ENCODE measurements at places on chromosomes 12 and 14.

DNA sequence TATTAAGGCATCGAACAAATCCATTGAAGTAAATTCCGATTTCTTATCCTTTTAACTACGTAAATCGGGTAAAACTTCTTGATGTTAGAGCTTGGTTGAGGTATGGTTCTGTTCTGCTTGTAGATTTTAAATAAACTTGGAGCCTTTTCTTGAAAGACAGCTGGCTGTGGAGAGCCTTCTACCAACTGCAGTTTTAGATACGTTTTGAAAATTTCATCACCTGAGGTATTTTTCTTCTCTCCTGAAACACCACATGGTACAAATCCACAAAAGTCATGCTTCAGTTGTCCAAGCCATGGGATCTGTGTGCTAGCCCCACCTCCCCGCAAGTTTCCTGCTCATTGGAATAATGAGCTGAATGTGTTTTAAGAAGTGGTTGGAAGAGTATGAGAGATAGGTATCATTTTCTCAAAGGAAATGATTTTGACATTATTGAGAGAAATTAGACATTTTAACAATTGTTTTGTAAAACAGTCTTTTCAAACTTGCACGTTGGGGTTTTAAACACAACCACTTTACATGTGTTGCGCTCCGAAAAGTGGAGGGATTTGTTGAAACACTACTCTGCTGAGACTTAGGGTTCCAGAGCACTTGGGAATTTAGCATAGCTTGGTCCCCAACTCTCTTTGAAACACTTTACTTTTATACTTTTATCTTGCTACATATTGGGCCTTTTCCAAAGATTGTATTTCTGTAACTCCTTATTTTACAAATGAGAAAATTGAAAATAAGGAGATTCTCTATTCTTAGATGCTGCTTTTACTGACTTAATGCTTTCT, 1.4 kb downstream of the PPM1A start:
- no peak for DNase-seq

- DNase-seq: no peak
Measured at GRCh38 chr12:57579677-57580465, 11.1 kb upstream of the PIP4K2C start.

DNA sequence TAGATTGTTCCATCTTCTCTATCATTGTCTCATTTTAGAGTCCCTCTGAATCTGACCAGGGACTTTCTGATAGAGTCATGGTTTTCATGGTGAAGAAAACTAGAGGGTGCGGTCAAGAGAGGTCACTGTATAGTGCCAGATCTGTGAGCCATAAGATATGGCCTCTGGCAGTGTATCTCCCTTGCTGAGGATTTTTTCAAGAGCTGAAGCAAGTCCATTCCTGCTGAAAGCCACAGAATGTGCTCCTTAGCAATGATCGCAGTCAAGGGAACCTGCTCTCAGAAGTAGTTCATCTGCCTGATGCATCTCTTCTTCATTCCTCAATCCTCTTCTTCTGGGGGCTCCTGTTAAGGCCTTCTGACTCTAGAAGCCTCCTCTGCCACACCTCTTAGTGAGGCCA, 405.2 kb downstream of the EGLN3 start:
- no peak for DNase-seq

DNA sequence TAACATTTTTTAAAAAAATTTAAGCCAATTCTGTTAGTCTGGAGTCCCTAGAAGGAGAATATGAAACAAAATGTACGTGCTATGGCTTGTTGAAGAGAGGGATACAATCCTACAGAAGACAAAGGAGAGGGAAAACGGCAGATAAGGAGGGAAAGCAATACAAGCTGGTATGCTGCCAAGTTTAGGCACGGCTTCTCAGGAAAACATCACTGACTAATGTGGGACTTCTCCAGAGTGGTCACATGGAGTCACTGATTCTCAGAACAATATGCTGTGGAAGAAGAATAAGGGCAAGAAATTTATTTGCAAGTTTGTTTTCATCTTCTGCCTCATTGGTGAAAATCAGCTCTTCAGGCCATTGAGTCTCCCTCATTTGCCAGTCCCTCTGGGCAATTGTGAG, 22.9 kb upstream of the NR1H4 start:
- DNase-seq: no peak

DNA sequence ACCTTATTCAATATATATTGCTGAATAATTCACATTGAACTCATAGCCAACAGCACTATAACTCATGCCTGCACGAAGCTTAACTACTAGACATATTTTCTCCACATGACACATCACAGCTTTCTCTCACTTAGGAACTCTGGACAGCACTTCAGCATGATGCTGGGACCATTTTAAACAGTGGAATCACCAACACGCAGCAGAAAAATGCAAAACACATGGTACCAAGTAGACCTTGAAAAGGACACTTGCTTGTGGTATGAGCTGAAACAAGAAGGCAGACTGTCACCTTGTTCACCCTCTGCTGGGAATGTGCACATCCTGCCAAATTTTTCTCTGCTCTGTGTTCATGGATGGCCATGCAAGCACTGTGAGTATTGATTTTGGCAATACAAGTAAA, 34.8 kb upstream of the CD9 start:
- DNase-seq: no peak

DNA sequence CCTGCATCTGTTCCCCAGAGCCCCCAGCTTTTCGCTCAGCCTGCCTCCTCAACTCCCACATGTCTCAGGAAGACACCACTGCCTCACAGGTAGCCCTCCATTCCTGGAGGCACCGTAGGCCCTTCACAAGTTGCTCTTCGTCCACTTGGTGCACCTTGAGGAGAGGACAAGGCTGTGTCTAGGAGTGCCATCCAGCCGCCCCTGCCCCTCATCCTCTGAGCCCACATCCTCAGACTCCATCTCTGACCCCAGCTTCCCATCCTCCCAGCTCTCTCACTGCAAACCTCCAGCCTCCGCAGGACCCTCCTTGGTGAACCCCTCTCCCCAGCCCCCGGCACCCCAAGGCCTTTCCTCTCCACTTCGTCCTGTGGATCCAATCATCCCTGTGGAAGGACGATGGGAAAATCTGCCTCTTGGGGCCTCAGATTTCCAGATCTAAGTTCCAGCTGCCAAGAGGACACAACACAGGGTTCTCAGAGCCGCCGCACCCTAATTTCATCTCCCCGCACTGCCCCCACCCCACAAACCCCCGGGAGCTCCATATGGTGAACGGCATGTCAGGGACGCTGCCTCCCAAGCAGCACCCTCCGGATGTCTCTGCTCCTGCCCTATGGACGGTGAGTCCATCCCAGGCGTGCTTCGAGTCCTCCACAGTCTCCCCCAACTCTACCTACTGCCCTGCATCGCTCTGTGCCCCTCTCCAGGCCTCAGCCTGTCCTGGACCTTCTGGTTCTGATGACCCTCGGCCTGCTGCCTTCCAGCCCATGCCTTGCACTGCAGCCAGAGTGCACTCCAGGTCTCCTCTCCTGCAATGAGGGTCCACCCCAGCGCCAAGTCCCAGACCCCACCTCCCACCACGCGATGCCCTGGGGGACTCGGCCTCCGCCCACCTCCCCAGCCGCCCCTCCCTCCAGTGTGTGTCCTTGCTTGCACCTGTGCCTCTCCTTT, 314.1 kb upstream of the DIO3 start:
- DNase-seq: no peak

- DNase-seq: no peak
Measured at GRCh38 chr12:65434737-65435136, 156.3 kb downstream of the MSRB3 start.

DNA sequence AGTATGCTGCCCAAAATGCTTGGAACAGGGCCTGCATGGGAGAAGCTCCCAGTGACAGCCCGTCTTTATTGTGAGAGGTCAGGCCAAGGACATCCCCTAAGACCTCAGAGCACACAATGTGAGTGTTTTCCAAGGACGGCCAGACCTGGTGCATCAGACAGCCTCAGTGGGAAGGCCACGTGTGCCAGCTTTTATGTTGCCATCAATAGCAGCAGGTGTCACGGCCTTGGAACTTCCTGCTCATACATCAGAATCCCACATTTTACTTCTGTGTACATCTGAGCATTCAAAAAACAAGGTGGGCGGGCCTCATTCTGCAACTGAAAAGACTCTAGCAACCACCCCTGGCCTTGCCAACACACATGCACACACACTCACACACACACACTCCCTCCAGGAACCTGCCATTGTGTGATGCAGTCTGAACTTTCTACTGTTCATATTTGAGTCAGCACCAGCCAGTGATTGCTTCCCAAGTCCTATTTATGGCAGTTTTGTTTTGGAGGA, 753.1 kb upstream of the TBX3 start:
- DNase-seq: no peak

GRCh38 chr14:101071493-101071906, 168.0 kb upstream of the RTL1 start:
- no peak for DNase-seq

DNA sequence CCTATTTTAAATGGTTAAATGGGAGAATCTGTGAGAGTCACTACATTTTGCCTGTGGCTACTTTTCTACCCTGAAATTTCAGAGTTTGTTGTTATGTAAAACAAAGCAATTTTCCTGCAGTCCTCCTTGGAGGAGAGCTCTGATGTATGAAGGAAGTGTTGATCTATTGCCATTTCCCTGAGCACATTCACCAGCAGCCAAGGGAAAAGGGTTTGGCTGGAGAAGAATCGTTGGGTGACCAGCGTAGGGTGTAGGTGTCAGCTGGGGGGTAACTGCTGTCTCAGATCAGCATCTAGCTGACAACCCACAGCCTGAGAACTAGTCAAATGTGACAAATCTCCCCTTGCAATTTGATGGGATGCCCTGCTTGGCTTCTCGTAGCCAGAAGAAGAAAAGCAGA, 230.5 kb downstream of the PDZRN4 start:
- DNase-seq: no peak

GRCh38 chr12:73531752-73532151, 1005.9 kb upstream of the ATXN7L3B start:
- no peak for DNase-seq

- no peak for DNase-seq
Measured at GRCh38 chr12:20561871-20562270, 133.3 kb upstream of the SLCO1C1 start.

GRCh38 chr12:101813117-101813516, 17.6 kb downstream of the GNPTAB start:
- DNase-seq: no peak

GRCh38 chr14:56708704-56709103, 101.6 kb downstream of the OTX2 start:
- no peak for DNase-seq

DNA sequence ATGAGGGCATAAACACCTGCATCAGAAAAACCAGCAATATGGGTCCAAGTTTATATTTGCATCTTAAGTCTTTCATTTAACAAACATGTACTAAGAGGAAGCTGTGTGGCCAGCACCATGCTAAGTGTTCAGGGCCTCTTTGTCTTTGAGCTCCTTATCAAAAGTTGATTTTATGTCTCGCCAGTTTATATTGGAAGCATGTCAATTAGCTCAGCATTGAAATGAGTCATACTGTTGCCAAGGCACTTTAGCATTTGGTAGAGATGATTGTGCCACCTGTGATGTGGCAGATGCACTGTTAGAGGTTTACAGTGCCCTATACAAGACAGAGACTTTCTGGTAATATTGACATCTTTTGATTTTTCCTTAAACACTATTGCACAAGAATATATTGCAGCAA, 68.5 kb downstream of the BHLHE41 start:
- DNase-seq: no peak

GRCh38 chr12:118763234-118763633, 218.1 kb upstream of the SRRM4 start:
- DNase-seq: no peak

DNA sequence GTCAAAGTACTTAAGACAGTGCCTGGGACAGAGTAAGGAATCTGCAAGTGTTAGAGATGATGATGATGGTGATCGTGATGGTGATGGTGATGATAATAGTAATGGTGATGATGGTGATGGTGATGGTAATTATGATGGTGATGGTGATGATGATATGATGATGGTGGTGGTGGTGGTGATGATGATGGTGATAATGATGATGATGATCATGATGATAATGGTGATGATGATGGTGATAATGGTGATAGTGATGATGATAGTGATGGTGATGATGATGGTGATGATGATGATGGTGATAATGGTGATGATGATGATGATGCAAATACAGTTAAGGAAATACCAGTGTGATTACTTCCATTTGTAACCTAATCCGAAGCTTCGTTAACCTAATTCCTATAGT, 5.2 kb upstream of the TMEM132C start:
- DNase-seq: no peak

- no peak for DNase-seq
Measured at GRCh38 chr12:26648584-26648983, 184.4 kb downstream of the ITPR2 start.

GRCh38 chr14:55701638-55702037, 121.6 kb downstream of the KTN1 start:
- DNase-seq: no peak

GRCh38 chr12:129700036-129700435, 203.8 kb downstream of the TMEM132D start:
- DNase-seq: no peak

- DNase-seq: no peak
Measured at GRCh38 chr14:35701531-35701930, 107.6 kb downstream of the RALGAPA1 start.

DNA sequence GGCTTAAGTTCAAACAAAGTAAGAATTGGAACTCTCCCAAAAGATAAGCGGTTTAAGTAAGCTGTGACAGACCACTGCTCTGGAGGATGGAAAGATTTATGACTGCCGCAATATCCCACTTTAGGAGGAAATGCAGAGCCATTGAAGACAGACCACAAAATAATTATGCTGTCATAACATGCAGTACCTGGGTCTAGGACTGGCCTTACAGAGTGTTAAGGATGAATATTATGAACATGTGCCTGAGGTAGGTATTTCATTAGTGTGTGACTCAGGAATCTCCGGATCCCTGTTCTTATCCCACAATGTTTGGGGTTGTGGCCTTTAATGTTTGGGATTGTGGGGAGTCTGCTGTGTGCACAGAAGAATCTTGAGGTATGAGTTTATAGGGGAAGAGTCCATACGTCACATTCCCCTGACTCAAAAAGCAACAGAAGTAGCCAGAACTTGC, 114.9 kb downstream of the SAMD4A start:
- no peak for DNase-seq

GRCh38 chr12:123142921-123143735, 7.8 kb downstream of the PITPNM2 start:
- DNase-seq: no peak

DNA sequence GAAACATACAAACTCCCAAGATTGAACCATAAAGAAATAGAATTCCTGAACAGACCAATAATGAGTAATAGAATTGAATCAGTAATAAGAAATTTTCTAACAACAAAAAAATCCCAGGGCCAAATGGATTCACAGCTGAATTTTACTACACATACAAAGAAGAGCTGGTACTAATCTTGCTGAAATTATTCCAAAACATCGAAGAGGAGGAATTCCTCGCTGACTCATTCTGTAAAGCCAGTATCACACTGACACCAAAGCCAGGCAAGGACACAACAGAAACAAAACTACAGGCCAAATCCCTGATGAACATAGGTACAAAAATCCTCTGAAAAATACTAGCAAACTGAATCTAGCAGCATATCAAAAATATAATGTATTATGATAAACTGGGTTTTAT, 367.8 kb upstream of the CLEC14A start:
- DNase-seq: no peak

- DNase-seq: no peak
Measured at GRCh38 chr12:49428793-49429192, 61.5 kb downstream of the SPATS2 start.
